ENCODE measurements at places on chromosomes 5 and 9. TPM values are rescaled to one million over a fixed set of nuclear protein-coding genes. Genes with fewer than 3 reads are reported as not detected.

Gene TSSK1B
- total RNA-seq: 0.13 TPM

Gene ANKDD1B
- total RNA-seq: 1.3 TPM

Gene IFNA13
- total RNA-seq: not detected

Gene NUTM2G
- not detected for total RNA-seq

Gene RNF20
- 36.6 TPM for total RNA-seq

Gene PCDHB5
- total RNA-seq: 1.8 TPM

Gene TLX3
- total RNA-seq: not detected

Gene MEGF10
- total RNA-seq: 0.06 TPM

Gene LTC4S
- total RNA-seq: 6.1 TPM

Gene TIMD4
- total RNA-seq: not detected

Measured in aortic smooth muscle cell (primary cell).